ENCODE measurements at places on chromosomes 6 and 20.

DNA sequence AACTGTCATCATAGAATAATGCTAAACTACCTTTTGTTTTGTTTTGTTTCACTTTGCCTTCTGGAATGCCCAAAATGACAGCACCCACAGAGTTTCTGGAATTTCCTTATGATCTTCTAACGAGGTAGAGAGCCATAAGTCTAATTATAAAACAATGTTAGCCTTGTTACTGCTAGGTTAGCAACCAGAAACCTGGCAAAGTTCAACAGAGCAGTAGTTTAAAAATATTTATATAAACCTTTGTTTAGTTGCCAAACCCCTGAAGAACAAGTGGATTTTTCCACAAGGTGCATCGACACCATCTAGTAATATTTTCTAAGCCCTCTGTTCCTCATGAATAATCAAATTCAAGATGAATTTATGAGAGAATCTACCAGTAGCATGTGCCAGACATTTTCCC is 27.6 kb upstream of the IPCEF1 start:
- DNase-seq, result no peak

GRCh38 chr6:86192123-86192522 is 549.4 kb upstream of the SYNCRIP start:
- no peak for DNase-seq

DNA sequence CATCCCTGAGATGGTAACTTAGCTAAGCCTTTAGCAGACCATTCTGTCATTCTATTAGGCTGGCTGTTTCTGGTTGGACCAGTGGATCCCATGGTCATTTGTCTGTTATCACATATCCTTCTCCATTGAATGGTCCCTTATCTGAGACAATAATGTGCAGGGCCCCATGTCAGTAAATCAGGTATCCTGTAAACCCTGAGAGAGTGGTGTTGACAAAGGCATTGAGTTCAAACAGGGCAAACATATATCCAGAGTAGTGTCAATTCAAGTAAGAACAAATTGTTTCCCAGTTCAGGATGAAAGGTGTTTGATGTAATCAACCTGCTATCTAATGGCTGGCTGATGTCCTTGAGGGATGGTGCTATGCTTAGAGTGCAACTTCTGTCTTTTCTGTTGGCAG is 126.2 kb downstream of the LINC00237 start:
- no peak for DNase-seq

DNA sequence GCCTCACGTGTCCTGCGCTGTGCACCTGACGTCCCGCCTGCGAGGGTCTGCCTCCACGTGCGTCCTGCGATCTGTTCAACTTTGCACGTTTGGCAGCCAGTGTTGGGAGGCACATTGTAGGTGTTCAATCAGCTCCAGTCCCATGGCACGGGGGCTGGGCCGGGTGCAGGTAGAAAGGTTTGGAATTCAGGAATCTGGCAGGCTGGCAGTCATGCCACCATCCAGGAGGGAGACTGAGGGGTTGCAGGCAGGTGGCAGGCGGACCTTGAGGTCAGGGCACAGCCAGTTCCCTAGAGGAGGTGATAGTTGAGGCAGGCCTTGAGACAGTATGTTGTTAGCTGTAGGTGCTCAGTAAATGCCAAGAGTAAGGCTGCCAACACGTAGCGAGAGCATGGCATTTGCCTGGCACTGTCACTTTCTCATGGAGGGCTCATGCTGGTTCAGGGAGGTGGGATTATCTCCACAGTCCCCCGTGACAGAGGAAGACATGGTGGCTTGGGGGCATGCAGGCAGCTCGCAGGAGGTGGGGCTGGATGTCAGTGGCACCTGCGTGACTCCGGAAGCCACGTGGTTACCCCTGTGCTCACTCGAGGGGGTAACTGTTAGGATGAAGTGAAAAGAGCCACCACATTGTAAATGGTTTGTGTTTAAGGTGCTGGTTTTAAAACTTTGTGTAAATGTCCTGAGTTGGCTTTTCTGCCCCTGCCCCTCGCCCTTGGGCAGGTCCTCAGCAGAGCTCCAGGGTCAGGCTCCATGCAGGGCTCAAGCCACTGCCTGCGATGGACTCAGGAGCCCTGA is 111.8 kb upstream of the FRMD1 start:
- DNase-seq, result no peak

DNA sequence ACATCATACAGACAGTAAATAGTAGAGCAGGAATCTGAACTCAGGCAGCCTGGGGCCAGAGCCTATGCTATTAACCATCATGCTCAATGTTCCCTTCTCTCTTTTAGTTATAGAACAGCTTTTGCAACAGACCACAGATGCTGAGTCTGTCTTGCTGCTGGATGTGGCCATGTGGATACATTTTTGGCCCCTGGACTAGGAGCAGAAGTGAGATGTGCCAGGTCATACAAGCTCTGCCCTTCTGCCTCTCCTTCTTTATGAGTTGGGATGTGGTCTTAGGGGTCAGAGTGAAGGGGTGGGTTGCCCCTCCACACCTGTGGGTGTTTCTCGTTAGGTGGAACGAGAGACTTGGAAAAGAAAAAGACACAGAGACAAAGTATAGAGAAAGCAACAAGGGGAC is 14.6 kb upstream of the AARS2 start:
- DNase-seq, result no peak

DNA sequence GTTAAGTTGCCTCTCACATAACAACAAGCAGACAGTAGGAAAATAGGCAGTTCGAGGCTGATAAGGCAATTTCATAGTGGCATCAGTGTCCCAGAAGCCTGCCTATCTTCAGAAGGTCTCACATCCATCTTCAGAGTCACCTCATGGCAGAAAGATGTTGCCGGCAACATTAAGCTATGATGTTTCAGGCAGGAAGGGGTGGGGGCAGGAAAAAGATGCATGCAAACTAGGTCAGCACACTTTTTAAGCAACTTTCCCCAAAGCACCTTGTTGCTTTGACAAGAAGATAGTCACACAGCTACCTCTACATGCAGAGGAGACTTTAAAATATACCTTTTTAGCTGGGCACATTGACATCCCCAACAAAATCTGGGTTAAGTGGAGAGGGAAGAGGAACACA is 43.2 kb upstream of the SMIM8 start:
- DNase-seq, result no peak
